ENCODE measurements at places on chromosomes 5 and 9. TPM values are rescaled to one million over a fixed set of nuclear protein-coding genes. Genes with fewer than 3 reads are reported as not detected.

The GABRA6 gene
- not detected for total RNA-seq

The MUSK gene
- 1.7 TPM for total RNA-seq

The CEMIP2 gene
- 59.9 TPM for total RNA-seq

The SLC1A1 gene
- 7.7 TPM for total RNA-seq

The INIP gene
- 16.4 TPM for total RNA-seq

The SLC23A1 gene
- total RNA-seq = not detected

The FAM240B gene
- total RNA-seq = not detected

The PCDHA10 gene
- total RNA-seq = under 0.01 TPM

The CPLANE1 gene
- total RNA-seq = 27.6 TPM

The SPATA31D1 gene
- not detected for total RNA-seq

The MEIKIN gene
- total RNA-seq = not detected
